Activated T-helper 2 cell treated with anti-CD3 and anti-CD28 coated beads, Interferon-gamma antibody, Interleukin-2, Interleukin-4, amounts not matched to agents 10 μg/mL and 5 μg/mL and 100 μg/mL, durations not matched to agents 14 hours and 24 hours and 36 hours (primary cell): ENCODE measurements at places on chromosomes 2 and 18. TPM values are rescaled to one million over a fixed set of nuclear protein-coding genes. Genes with fewer than 3 reads are reported as not detected.

SAG gene
- total RNA-seq = 0.05 TPM in 1 of 2 replicates, not detected in the other

PHOSPHO2 gene
- total RNA-seq = 3.7 and 4.2 TPM in 2 replicates

TUBA4B gene
- total RNA-seq = not detected in 2 replicates

GTF2A1L gene
- total RNA-seq = not detected in 2 replicates

CFAP53 gene
- 0.25 and 0.51 TPM in 2 replicates for total RNA-seq

GAD1 gene
- 41.4 and 42.0 TPM in 2 replicates for total RNA-seq

LRRTM4 gene
- total RNA-seq = not detected in 2 replicates

PDCD1 gene
- total RNA-seq = 42.0 and 44.7 TPM in 2 replicates

MAP3K19 gene
- not detected in 2 replicates for total RNA-seq

TSN gene
- 67.6 and 72.5 TPM in 2 replicates for total RNA-seq

FRZB gene
- total RNA-seq = not detected in 2 replicates

PKDCC gene
- 0.11 TPM in 1 of 2 replicates, not detected in the other for total RNA-seq

KLHL30 gene
- total RNA-seq = not detected in 2 replicates

CFAP65 gene
- total RNA-seq = not detected in 2 replicates

DSEL gene
- 0.05 TPM in 1 of 2 replicates, not detected in the other for total RNA-seq

MLPH gene
- total RNA-seq = not detected in 2 replicates

PLCD4 gene
- 0.18 and 0.23 TPM in 2 replicates for total RNA-seq

NEB gene
- total RNA-seq = 0.14 and 0.27 TPM in 2 replicates

HRH4 gene
- 0.16 and 0.21 TPM in 2 replicates for total RNA-seq

GRHL1 gene
- total RNA-seq = 0.90 and 1.4 TPM in 2 replicates

RPRM gene
- not detected in 2 replicates for total RNA-seq

ANKAR gene
- 4.0 and 4.1 TPM in 2 replicates for total RNA-seq

RAB27B gene
- 0.75 and 0.92 TPM in 2 replicates for total RNA-seq

SLC20A1 gene
- total RNA-seq = 128 TPM in 2 replicates

ATP8B1 gene
- not detected in 2 replicates for total RNA-seq

CDKL4 gene
- total RNA-seq = 0.11 and 1.3 TPM in 2 replicates
